ENCODE measurements at places on chromosomes 2 and 18.
A peak's percentile ranks its signal among the peaks of the same experiment; 100 is the strongest.

DNA sequence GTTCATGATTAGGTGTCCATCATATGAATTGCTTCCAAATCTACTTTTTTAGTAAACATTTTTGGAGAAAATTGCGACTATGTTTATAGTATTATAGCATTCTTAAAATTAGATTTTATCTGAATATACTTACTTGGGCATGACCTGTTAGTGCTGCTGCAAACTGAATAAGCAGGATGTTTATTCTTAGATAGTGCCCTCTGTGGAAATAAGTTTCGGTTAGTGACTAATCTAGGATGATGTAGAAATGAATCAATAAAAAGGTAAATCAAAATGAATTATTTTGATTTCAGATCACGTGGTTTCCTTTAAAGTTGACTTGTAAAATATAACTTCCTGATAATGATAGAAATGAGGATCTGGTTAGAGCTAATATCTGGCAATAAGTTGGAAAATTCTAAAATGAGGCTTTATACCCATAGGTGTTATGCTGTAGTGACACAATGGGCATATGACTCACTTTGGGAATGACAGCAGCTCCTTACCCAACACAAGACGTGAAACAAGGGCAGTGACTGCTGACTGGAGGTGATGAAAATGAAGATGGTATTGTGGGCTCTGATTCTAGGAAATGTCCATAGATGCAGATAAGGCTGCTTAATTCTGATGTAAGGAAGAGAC is 165.8 kb upstream of the TCF4 start:
- H3K27ac ChIP-seq: peak overlapping the region; percentile 28
- no peaks in the 10 kb centered on the region for H3K27me3 ChIP-seq
- H3K36me3 ChIP-seq: no peaks in the 10 kb centered on the region
- peaks cover 14% of the 10 kb centered on the region for H3K4me1 ChIP-seq
- DNase-seq: no peak
- H3K4me3 ChIP-seq: no peak overlapping the region

- no peak overlapping the region for H3K27ac ChIP-seq
- no peak for DNase-seq
- H3K36me3 ChIP-seq: peaks cover 47% of the 10 kb centered on the region
- no peaks in the 10 kb centered on the region for H3K27me3 ChIP-seq
- no peak overlapping the region for H3K4me3 ChIP-seq
Observed at GRCh38 chr2:127740665-127741288, 39.5 kb downstream of the SFT2D3 start.

DNA sequence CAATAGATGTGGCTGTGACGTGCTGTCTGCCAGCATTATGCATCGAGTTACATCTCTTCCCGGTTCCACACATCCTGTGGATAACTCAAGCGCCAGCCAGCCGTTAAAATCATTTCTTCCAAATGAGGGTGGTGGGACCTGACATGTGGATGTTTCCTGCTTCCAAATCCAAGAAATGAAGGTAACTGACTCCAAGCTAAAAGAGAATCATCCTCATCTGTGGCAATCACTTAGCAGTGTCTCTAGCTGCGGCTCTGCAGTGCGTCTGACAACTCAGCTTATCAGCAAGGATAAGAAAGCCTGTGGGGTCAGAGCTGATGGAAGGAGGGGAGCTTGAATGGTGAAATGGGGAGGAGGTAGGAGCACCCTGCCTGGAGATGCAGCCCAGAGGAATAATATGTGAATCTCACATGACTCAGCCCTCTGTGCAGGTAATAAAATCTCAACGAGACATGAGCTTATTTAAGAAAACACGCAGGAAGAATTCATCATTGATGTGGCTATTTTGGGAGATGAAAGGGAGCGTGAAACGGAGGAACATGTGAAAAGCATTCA is 382.2 kb upstream of the TRIB2 start:
- H3K4me1 ChIP-seq: no peaks in the 10 kb centered on the region
- H3K27me3 ChIP-seq: no peaks in the 10 kb centered on the region
- DNase-seq: no peak
- H3K27ac ChIP-seq: no peak overlapping the region

DNA sequence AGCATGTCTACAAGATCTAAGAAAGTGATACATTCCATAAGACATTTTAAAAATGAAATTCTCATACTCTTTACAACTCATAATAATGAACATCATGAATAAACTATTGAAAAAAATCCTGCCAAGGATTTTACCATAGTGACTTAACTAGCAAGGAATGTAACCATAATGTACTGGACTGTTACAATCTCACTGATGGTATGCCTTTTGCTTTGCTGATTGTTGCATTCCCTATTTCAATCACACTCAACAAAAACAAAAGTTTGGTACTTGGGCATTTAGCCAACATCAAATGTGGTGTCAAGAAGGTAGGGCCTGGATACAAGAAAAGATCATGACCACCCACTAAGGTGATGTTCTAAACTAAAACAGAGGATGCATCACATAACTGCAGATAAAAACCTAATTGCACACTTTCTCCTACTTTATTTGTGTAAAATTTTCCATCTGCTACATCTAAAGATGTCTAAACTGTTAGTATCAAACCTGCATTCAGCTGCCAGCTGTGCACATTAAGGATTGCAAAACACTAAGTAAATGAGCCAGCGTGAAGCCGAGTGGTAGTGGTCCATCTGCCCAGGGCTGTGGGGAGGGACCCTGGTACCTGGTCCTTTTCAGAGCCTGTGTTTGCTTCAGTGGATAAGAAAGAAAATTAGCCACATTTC is 564.4 kb downstream of the ZEB2 start:
- no peaks in the 10 kb centered on the region for H3K27me3 ChIP-seq
- peaks cover 14% of the 10 kb centered on the region for H3K4me1 ChIP-seq
- H3K27ac ChIP-seq: peak overlapping the region; percentile 47
- no peak for DNase-seq

- no peak for DNase-seq
- H3K36me3 ChIP-seq: no peaks in the 10 kb centered on the region
- H3K4me3 ChIP-seq: no peak overlapping the region
- H3K4me1 ChIP-seq: no peaks in the 10 kb centered on the region
Observed at GRCh38 chr2:165811592-165812370, 17.7 kb upstream of the GALNT3 start.

DNA sequence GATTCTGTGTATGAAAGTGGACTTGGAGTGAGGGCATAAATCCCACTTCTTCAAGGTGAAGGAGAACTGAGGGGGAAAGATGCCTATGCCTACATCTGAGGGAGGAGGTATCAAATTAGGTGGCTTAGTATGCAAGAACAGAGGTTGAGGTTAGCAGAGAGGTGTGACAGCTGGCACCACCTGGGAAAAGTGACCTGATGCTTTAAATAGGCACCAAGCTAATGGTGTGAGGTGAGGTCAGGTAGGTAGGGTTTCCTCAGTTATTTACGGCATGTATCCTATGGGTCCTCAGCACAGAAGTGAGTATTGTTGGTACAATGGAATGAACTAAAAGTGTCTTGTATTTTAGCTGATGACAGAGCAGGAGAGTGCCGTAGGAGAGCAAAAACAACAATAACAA is 367.1 kb downstream of the CLIP4 start:
- H3K27me3 ChIP-seq: no peaks in the 10 kb centered on the region
- H3K36me3 ChIP-seq: no peaks in the 10 kb centered on the region
- no peak overlapping the region for H3K4me3 ChIP-seq
- no peaks in the 10 kb centered on the region for H3K4me1 ChIP-seq

- H3K4me1 ChIP-seq: no peaks in the 10 kb centered on the region
- H3K4me3 ChIP-seq: no peak overlapping the region
- DNase-seq: no peak
- H3K27ac ChIP-seq: no peak overlapping the region
Observed at GRCh38 chr2:85724731-85725181, 29.0 kb upstream of the ATOH8 start.

DNA sequence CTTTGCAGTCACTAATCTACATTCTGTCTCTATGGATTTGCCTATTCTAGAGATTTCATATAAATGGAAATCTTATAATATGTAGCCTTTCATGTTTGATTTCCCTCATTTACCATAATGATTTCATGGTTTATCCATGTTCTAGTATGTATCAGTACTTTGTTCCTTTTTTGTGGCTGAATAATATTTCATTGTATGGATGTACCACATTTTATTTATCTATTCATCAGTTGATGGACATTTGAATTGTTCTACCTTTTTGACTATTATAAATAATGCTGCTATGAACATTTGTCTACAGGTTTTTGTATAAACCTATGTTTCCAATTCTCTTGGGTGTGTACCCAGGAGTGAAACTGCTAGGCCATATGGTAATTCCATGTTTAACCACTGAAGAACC is 221.1 kb downstream of the ICOS start:
- no peaks in the 10 kb centered on the region for H3K27me3 ChIP-seq
- DNase-seq: no peak
- no peaks in the 10 kb centered on the region for H3K4me1 ChIP-seq
- H3K4me3 ChIP-seq: no peak overlapping the region

- H3K4me1 ChIP-seq: no peaks in the 10 kb centered on the region
- no peak for DNase-seq
- H3K27me3 ChIP-seq: no peaks in the 10 kb centered on the region
- no peak overlapping the region for H3K4me3 ChIP-seq
- H3K36me3 ChIP-seq: no peaks in the 10 kb centered on the region
Observed at GRCh38 chr2:2873450-2873811, 504.2 kb downstream of the EIPR1 start.

DNA sequence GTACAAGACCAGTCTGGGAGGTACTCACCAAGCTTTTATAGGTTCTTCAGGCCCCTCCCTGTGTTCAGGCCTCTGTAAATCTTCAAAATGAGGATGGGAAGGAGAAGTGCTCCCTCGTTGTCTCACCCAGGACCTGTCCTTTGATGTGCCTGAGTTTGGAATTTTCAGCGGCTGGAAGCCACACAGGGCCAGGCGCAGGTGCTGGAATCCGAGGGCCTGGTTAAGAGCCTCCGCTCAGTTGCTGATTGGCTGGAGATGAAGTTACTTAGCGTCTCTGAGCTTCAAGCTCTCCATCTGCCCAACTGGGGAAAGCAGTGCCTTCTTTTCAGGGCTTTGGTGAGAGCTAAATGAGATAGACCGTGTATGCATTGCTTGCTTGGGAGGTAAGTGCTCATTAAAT is 30.0 kb downstream of the HJURP start:
- H3K4me3 ChIP-seq: no peak overlapping the region
- no peak for DNase-seq
- H3K27ac ChIP-seq: no peak overlapping the region

- H3K27me3 ChIP-seq: no peaks in the 10 kb centered on the region
- H3K27ac ChIP-seq: no peak overlapping the region
- H3K4me1 ChIP-seq: no peaks in the 10 kb centered on the region
- DNase-seq: no peak
- no peaks in the 10 kb centered on the region for H3K36me3 ChIP-seq
Observed at GRCh38 chr18:11246495-11247300, 97.3 kb upstream of the PIEZO2 start.

DNA sequence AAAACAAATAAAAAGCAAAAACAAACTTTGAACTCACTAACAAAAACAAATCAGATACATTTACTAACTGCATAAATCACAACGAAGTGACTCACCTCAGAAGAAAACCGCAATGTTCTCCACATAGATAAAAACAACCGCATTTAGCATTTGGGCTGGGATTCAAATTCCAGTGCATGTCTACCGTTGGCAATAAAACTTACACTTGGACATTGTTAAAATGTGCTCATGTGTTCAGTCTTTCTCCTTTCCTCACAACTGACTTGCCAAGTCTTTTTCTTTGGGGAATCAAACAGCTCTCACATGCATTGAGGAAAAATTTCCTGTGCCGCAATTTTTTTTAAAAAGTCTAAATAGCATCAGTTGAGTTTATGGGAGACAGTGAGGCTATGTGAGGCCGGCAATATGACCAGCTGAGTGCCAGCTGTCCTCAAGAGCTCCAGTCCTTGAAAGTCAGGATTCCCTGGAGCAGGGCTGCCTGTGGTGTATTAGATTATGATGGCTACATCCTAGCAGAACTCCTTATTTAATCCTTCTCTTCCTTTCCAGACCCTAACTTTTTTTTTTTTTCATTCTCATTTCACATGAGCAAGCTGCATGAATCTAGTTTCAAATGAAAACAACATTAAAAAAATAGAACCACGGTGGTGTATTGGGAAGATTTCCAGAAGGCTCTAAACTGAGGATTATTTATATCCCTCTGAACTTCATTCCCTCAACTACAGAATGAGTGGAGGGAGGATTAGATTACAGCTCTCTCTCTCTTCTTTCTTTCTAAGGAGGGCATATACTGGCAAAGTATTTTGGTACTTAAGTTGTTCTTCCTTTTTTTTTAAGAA is 70.2 kb upstream of the MEIS1 start:
- no peak overlapping the region for H3K27ac ChIP-seq
- DNase-seq: no peak
- peaks cover 7% of the 10 kb centered on the region for H3K4me1 ChIP-seq

DNA sequence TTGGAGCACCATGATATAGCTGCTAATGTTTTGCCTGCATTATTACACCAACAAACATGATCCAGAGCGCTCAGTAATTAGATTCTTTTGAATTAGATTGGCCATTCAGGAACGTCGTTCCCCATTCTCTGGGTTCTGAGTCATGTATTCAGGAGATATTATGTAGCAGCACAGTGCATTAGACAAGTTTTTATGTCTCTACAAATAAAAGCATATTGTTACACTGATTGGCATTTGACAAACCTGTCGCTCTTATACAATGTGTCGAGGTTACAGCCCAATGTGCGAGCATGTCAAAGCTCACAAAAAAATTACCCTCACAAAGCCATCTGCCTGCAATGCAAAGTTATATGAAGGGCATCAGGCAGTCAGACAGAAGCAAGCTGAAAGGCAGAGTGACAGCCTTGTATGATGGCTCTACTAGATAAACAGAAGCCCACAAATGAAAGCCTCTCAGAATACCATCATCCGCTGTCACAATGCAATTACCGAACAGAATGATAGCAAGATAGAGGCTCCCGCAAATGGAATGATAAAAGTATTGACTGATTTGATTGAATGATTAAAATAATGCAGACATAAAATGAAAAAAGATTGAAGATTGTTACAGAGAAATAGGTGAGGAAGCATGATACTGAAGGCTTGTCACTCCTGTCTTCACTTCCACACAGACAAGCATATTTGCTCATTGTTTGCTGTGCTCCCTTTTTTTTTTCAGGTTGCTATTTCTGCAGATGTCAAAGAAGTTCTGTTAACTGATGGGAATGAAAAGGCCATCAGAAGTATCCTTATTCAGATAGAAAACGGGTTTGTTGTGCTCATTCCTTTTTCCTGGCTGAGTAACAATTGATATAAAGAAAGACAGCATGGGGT is 234.6 kb upstream of the SIX3 start:
- H3K4me1 ChIP-seq: peaks cover 6% of the 10 kb centered on the region
- no peak for DNase-seq
- H3K27ac ChIP-seq: no peak overlapping the region
- no peaks in the 10 kb centered on the region for H3K36me3 ChIP-seq

GRCh38 chr2:97967216-97967592 is 28.5 kb downstream of the TMEM131 start:
- H3K36me3 ChIP-seq: no peaks in the 10 kb centered on the region
- H3K27me3 ChIP-seq: no peaks in the 10 kb centered on the region
- H3K27ac ChIP-seq: no peak overlapping the region
